ENCODE measurements at places on chromosomes 5 and 9.

DNA sequence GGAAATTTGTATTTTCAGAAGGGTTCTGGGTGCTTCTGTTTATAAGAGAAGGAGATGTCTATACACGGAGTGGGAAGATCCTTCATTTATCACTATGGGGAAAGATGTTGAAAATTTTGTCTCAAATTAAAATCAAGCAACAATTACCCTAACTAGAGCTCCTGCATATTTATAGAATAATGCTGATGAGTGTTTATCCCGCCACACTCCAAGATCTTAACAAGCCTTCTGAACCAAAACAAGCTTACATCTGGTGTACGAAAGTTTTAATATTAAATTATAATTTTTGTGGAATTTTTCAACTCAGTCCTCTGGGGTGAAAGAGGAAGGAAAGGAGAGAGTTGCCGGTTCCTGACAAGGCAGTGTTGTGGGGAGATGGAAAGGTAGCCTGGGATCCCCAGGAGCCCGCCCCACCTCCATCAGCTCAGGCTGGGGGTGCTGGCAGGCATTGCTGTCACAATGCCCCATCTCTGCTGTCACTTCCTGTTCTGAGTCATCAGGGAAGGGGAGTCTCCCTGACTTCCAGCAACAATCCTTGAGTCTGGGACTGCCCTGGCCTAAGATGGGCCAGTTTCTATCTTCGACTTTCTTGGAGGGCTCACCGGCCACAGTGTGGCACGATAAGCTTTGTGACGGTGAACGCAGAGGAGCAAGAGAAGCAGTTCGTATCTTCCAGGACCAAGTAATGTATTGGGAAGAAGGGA, 64.5 kb downstream of the ERAP1 start:
- DNase-seq: no peak

DNA sequence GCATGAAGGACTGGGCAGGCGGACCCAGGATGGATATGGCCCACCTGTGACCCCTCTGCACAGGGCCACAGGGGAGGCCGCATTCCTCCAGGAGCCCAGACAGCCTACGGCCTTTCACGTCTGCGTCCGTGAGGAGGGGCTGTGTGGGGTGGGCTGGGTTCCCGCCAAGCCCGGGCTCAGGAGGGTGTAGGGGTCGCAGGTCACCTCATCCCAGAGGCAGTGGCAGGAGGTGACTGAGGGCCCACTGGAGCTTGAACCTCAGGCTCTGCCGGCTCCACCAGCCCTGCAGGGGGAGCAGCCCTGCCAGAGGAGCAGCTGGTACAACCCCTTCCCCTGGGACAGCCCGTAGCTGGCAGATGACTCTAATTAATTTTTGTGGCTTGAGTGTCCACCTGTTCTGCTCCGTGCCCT, 40.7 kb upstream of the CACNA1B start:
- DNase-seq: no peak

DNA sequence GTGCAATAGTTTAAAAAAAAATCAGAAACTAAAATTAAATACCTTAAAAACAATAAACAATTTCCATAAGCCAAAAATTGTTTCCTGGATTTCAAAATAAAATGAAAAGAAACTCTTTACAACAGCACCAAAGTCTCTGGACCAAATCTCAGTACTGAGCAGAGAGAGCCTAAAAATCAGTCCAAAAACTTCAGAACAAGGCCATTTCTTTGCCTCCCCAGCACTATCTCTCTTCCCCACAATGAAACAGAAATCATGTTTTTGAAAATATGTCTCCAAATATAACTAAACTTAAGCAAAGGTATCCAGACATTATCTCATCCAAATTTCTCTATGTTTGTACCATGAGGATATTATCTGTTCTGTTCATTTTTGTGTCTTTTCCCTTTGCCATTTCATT, 1.0 kb downstream of the FREM1 start:
- DNase-seq: no peak

GRCh38 chr5:113337515-113338415, 97.0 kb downstream of the TSSK1B start:
- DNase-seq: no peak

DNA sequence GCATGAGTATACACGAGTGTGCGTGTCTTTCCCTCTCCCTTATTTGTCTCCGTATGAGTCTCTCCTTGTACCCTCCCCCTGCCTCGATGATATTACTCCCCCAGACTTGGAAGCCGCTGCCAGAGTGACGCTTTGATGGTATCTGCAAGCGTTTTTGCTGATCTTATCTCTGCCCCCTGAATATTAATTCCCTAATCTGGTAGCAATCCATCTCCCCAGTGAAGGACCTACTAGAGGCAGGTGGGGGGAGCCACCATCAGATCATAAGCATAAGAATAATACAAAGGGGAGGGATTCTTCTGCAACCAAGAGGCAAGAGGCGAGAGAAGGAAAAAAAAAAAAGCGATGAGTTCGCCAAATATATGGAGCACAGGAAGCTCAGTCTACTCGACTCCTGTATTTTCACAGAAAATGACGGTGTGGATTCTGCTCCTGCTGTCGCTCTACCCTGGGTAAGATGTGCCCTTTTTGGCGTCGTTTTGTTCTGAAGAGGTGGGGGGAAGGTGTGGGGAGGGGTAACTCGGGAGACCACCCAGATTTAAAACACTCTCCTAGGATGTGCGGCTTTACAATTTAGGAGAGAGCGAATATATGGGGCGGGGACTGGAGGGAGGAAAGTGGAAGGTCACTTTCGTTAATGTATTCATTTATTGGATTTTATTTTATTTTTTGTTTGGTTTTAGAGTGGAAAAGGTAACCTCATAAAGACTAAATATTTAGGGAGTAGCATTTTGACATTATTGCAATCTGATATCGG, at the start of gene GABRG2:
Gene GABRG2, plus strand, starts transcription at position 119 of the 757 bp plus-strand sequence. Its CDS starts 227 bp downstream, at position 346.
- no peak for DNase-seq

DNA sequence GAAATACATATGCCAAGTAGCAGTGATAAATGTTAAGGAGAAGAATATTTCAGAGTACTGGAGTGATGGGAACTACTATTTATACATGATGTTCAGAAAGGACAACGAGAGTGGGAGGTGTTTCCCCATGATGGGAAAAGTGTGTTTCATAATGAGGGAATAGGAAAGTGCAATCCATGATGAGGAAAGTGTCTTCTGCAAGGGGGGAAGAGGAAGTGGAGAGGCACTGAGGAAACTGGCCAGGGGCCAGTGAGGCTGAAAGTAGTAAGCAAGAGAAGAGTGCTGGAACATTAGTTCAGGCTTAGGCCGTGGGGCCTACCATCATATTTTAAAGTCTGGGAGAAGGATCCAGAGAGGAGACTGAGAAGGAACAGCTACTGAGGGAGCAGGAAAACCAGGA, 327.2 kb downstream of the SLF1 start:
- no peak for DNase-seq

DNA sequence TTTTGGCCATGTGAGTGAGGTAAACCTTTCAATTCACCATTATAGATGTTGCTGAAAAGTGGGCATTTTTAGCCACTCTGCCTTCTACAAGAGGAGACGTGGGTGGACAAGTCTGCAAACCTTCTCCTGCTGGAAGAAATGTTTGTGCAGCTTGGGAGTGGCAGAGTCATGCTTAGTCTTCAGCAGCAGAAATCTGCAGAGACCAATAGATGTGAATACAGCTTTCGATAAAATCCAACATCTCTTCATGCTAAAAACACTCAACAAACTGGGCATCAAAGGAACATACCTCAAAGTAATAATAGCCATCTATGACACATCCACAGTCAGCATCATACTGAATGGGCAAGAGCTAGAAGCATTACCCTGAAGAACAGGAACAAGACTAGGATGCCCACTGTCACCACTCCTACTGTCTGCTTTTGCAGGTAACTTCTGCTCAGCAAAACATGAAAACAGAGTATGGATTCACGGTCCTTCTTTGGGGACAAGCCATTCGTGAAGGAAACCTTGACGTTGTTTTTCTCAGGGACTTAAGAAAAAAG, 91.3 kb downstream of the RALGPS1 start:
- no peak for DNase-seq

All from stimulated activated CD8-positive, alpha-beta memory T cell treated with anti-CD3 and anti-CD28 coated beads, Interleukin-15, amount 100 ng/mL, for 48 hours (primary cell).